CD4-positive, CD25-positive, alpha-beta regulatory T cell (primary cell): ENCODE measurements at places on chromosomes 6 and 20. TPM values are rescaled to one million over a fixed set of nuclear protein-coding genes. Genes with fewer than 3 reads are reported as not detected.

PERP gene
- polyA plus RNA-seq, result 5.6 TPM

TMEM151B gene
- polyA plus RNA-seq, result not detected

C20orf96 gene
- polyA plus RNA-seq, result 0.52 TPM

BPIFA1 gene
- polyA plus RNA-seq, result not detected

MUCL3 gene
- not detected for polyA plus RNA-seq

CD24 gene
- 0.19 TPM for polyA plus RNA-seq

FNDC1 gene
- polyA plus RNA-seq, result not detected
